D721Med (cell line): ENCODE measurements at places on chromosomes 4 and X.

GRCh38 chr4:25795566-25796454, 67.0 kb downstream of the SEL1L3 start:
- no peak for DNase-seq

GRCh38 chr4:8356856-8357255, 83.7 kb downstream of the ACOX3 start:
- no peak for DNase-seq

GRCh38 chr4:145613566-145614232, 5.5 kb upstream of the MMAA start:
- no peak for DNase-seq

GRCh38 chrX:138742217-138742616, 30.7 kb upstream of the FGF13 start:
- DNase-seq, result no peak

- no peak for DNase-seq
Observed at GRCh38 chr4:40205259-40206198, 8.7 kb downstream of the RHOH start.

GRCh38 chrX:79704325-79704724, 310.2 kb upstream of the TBX22 start:
- DNase-seq, result no peak

DNA sequence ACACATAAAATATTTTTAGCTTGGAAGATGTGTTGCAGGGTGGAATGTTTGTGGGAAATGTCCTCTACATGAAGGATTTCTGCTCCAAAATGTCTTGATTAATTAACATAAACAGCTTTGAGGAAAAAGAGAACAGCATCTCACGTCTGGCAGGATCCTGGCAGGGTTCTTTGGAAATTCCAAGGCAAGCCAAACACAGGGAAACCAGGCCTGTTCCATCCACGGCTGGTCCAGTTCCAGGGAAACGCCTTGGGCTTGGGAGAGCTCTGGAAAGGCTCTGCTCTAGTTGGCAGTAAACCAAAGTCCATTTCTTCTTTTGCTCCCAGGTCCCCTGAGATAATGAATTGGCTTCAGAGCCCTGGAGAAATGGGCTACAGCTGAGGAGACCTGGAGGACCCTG, 42.4 kb upstream of the GAB1 start:
- no peak for DNase-seq

DNA sequence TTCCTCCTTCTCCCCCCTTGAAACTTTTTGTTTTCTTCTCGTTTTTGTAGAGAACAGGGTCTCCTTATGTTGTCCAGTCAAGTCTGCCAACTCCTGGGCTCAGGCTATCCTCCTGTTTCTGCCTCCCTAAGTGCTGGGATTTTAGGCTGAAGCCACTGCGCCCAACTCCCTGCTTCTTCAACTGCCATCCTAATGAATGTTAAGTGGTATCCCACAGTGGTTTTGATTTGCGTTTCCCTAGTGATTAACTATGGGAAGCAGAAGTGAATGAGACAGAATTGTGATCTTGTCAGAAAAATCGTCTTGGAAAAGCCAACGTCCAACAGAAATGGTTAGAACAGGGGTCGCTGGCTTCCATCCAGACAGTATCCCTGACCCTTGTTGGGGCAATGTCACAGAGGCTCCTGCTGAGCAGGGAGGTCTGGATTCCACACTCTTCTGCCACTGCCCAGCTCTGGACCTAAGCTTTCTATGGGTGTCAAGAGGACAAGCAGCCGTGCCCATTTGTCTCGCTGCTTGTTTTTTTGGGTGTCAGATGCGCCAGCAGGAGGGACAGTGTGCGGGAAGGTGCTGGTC, 869 bp upstream of the ADD1 start:
- DNase-seq, result no peak

- no peak for DNase-seq
Observed at GRCh38 chr4:127686658-127687057, 43.5 kb upstream of the SLC25A31 start.

- DNase-seq, result no peak
Observed at GRCh38 chr4:3016961-3017360, 53.6 kb downstream of the GRK4 start.

GRCh38 chr4:90080116-90080515, 47.1 kb upstream of the CCSER1 start:
- no peak for DNase-seq

GRCh38 chr4:54359919-54360650, 131.0 kb downstream of the PDGFRA start:
- DNase-seq, result no peak

GRCh38 chr4:54218736-54219135, 10.4 kb upstream of the PDGFRA start:
- DNase-seq, result no peak

GRCh38 chr4:43146198-43146597, 253.7 kb downstream of the GRXCR1 start:
- DNase-seq, result no peak

- no peak for DNase-seq
Observed at GRCh38 chrX:129632443-129632842, 22.3 kb downstream of the APLN start.

DNA sequence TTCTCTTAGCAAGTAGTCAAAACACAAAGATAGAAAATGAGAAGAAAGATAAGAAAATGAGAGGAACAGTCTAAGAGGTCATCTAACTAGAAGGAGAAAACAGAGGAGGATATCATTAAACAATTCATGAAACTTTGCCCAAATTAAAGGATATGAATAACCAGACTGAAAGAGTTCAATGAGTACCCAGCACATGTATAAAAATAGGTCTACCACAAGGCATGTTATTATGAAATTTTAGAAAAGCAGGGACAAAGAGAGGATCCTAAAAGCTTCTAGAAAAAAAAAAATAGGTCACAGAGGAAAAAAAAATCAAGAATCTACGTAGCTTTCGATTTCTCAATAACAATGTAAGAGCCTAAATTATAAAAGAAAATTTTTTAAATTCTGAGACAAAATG, 118.5 kb downstream of the WDFY3 start:
- DNase-seq, result no peak

DNA sequence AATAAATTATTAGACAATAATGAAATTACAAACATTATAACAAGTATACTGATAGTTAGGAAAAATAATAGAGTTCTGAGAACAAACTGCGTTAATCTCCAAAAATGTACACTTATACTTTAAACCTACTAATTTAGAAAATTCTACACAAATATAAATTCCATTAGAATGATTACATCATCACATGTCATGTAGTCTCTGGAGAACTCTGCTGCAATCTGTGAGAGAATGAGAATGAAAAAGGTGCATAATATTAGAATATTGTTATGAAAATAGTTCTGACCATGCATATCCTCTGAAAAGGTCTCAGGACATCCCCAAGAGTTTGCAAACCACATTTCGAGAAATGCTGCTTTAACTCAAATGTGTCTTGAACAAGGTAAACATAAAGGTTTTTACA, 11.4 kb downstream of the GUCY1A1 start:
- DNase-seq, result no peak

DNA sequence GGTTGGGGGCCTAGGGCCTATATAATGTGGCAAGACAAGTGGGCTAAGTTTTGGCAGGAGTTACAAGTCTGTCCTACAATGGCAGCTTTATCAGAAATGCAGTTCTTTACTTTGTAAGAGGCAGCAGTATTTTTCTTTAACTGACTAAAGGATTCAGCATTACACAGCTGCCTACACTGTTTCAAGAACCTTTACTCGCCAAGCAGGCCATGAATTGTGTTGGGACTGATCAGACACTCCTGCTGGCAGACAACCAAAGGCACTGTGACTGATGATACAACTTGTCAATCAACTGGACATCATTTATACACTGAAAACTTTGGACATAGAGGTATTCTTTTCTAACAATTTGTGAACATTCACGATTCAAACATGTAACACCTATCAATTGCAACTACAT, 4.3 kb downstream of the MORC4 start:
- DNase-seq, result no peak

- no peak for DNase-seq
Observed at GRCh38 chr4:53130896-53131561, 234.8 kb downstream of the SCFD2 start.

- DNase-seq, result no peak
Observed at GRCh38 chrX:136347706-136348105, 46.9 kb downstream of the ADGRG4 start.

DNA sequence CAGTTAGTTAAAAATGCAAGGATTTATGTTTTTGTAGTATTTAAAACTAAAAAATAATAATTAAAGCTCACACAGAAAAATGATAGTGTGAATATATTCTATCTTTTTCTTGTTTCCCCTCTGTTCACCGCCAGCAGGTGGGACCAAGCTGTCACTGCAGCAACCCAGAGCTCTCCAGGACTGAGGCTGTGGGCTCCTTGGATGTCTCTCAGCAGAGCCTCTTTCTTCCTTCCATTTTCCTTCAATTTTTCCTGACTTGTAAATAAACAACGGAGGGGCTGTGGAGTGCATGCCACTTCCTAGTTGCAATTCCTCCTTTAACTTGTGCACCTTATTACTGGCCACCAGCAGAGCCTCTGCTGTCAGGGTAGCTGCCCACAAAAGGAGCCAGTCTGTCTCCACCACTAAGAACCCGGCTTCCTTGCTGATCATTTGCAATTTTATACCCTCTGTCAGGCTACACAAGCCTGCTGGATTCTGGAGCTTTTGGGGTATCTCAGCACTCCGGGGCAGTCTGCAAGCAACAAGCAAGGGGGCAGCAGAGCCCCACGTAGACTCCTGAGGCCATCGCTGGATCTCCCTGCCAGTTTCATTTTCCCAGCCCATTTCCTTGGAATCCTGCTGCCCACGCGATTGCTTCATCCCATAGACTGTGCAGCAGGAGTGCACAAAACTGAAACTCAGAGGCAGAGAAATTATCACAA, 1467.4 kb downstream of the C4orf33 start:
- DNase-seq, result no peak
